CD4-positive, alpha-beta memory T cell (primary cell): ENCODE measurements at places on chromosomes 6 and 20. TPM values are rescaled to one million over a fixed set of nuclear protein-coding genes. Genes with fewer than 3 reads are reported as not detected.

- no peak for DNase-seq
These were observed 343.0 kb downstream of the CDKAL1 start for GRCh38 chr6:20877008-20877937.

DNA sequence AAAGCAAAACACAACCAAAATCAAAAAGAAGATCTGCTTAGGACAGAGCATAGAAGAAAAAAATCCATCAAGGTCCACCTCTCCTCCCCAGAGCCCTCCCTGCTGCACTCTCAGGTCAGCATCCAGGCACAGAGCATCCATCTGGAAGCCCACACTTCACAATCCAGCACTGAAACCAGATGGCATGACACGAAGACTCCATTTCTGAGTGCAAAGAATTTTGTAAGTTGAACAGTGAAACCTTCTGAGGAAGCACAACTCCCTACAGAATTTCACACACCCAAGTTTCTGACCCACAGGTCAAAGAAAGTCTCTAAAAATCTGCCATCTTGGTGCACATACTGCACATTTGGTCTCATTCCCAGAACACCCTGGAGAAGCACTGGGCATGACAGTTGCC lies 128.8 kb upstream of the STXBP5 start:
- DNase-seq: no peak

Gene TSHZ2
- 31.8 TPM for total RNA-seq

DNA sequence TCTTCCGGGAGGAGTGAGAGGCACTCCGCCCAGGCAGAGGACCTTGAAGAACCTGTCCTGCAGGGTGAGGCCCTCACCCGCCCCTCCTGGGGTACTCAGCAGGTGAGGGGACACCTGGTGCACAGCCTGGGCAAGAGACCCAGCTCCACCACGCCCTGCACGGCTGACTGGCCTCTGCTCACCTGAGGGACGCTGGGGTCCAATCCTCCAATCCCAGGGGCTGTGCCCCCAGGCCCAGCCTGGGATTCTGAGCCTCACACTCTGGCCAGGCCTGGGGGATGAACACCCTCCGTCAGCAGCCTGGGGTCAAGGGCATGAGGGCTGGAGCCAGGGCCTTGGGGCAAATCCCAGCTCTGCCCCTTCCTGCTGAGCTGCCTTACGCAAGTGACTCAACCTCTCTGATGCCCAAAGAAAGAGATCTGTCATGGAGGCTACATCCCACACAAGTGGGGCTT lies 149.9 kb upstream of the PTPN1 start:
- DNase-seq: no peak

Gene GHRH
- total RNA-seq: not detected

- no peak for DNase-seq
These were observed 168.3 kb downstream of the FAXC start for GRCh38 chr6:99181174-99181573.

DNA sequence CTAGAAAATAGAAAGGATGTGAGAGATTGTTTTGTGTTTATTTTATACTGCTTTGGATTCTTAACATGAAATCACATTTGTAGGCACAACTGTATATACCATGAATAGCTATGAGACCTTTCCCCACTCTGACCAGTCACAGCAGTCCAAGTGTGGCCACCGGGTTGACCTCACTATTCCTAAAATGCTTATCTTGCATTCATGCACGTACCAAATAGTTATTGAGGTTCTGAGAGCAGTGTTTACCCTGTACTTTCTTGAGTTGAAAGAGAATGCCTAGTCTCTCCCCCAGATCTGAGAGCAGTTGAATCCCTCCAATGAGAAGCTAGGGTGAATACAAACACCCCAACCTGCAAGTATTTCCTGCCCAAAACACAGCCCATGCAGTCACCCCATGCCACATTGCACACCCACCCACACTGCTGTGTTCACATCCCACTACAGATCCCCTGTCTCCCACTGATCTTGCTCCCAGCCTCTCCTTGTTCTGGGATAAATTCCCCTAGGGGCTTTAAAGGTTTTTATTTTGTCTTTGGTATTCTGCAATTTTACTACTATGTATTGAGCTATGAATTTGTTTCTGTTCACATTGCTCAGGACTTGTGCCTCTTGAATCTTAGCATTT lies 51.6 kb downstream of the GOPC start:
- no peak for DNase-seq
